ENCODE measurements at places on chromosomes 2 and 18. TPM values are rescaled to one million over a fixed set of nuclear protein-coding genes. Genes with fewer than 3 reads are reported as not detected.

DNA sequence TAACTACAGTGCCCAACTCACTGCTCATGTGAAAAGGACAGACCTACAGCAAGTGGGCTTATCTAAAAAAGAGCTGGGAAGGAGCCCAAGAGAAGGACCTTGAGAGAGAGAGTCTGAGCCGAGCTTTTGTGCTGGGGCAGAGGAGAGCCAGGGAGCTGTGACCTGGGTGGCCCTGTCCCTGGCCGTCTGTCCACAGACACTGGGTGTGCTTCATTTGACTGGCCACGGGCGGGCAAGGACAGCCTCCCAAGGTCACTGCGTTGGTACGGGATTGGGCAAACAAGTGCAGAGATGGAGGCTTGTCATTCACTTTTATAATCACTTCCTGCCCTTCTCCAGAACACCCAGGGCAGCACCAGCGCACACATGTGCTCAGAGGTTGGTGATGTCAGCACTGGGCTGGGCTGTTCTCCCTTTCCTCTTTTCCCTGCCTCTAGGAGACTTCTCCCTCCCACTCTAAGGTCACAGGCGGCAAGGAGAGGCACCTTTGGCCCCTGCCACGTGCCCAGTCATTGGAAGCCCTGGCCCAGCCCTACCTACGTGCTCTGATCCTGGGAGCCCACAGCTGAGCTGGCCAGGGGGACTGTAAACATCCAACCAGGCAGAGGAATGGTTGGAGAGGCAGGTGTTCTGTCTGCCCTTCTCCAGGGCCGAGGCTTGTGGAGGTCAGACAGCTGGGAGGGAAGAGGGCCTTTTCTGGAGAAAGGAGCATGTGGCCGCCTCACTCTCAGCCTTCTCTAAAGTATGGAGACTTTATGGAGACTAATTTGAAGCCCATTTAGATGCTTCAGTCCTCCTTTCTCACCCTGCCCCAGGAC is 6.4 kb upstream of the PSD4 start:
- peak; percentile 67 for DNase-seq

- DNase-seq: no peak
Observed at GRCh38 chr2:207289295-207290018, 123.7 kb upstream of the KLF7 start.

GRCh38 chr2:238164906-238165287 is 6.1 kb downstream of the ERFE start:
- peak; percentile 21 for DNase-seq

The ZNF521 gene
- 88.7 TPM for total RNA-seq

GRCh38 chr2:144348846-144349245 is 171.1 kb downstream of the ZEB2 start:
- DNase-seq: no peak

DNA sequence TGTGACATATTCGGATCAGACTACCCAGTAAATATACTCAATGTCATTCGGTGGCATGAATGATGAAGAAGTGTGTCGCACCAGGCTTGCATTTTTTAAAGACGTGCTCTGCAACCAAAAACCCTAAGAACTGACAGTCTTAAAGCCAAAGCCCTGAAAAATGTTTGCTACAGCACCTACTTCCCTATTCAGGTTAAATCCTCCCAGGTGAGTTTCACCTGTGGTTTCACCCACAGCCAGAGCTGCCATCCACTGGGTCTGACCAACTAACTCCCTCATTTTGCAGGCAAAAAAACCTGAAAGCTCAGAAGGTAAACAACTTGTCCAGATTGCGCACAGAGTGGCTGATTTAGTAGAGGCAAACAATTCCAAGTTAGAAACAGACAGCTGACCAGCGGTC is 222.3 kb upstream of the MGAT5 start:
- DNase-seq: no peak

All from aorta (tissue), 5 donors.